ENCODE measurements at places on chromosomes 4 and X.

- DNase-seq: no peak
Measured at GRCh38 chr4:168633064-168633463, 136.2 kb downstream of the PALLD start.

- no peak for DNase-seq
Measured at GRCh38 chrX:155718972-155719586, 106.3 kb upstream of the TMLHE start.

DNA sequence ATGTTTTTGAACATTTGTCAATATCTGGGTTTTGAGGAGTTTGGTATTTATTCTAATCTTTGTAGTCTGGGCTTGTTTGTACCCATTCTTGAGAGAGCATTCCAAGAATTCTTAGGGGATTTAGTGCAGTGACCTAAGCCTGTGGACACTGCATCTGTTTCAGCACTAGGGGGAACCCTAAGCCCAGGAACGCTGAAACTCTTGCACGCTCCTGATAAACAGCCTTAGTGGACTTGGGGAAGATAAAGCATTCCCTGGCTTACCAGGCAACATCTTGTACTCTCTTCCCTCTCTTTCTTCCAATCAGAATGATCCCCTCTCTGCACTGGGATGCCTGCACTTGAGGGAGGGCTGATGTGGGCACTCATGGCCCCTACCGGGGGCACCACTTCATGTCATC, 654.9 kb upstream of the HTR2C start:
- no peak for DNase-seq

- DNase-seq: no peak
Measured at GRCh38 chr4:188408244-188409030, 269.2 kb downstream of the TRIML1 start.

- no peak for DNase-seq
Measured at GRCh38 chrX:69762340-69762739, 146.4 kb downstream of the EDA start.

DNA sequence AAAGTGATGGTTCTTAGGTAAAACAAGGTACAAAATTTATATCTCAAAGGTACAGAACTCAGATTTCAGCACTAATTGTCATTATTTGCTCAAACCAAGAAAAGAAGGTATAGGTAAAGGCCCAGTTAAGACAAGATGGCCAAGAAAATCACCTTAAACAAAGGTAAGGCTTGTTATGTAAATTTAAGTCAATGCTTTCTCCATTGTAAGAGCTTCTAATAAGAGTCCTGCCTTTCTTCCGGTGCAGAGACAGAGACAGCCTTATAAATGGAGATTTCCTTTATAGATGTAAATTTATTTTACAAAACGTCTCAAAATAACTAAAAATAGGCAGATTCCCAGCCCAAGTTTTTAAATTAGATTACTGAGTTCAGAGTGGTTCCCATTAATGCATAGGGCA, 89.9 kb downstream of the EDA start:
- DNase-seq: no peak

- DNase-seq: no peak
Measured at GRCh38 chrX:110055616-110056015, 52.7 kb downstream of the TMEM164 start.

- DNase-seq: peak; percentile 7
Measured at GRCh38 chr4:53905941-53906377, 158.4 kb downstream of the CHIC2 start.

DNA sequence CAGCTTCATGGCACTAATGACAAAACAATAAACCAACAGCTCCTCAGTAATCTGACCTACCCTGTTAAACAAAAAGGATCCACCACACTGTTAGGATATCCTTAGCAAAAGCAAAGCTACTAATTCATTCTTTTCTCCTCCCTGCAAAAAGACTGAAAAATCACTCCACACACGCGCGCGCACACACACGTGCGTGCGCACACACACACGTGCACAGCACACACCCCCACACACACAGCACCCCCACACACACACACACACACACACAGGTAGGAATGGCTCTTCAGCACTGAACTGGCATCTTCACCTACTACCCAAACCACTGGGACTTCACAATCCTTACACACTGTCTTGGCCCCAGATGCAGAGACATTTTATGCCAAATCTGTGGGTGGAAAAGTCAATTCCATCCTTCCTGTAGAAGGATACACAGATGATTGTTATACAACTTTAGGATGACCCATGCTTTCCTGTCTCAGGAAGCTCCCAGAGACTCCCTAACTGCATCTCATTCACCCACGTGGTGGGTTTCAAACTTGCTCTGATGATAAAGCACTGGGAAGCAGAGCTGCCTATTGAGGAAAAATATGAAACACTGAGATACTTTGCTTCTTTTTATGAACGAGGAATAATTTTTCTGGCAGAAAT, 102.5 kb downstream of the TSPAN5 start:
- no peak for DNase-seq

DNA sequence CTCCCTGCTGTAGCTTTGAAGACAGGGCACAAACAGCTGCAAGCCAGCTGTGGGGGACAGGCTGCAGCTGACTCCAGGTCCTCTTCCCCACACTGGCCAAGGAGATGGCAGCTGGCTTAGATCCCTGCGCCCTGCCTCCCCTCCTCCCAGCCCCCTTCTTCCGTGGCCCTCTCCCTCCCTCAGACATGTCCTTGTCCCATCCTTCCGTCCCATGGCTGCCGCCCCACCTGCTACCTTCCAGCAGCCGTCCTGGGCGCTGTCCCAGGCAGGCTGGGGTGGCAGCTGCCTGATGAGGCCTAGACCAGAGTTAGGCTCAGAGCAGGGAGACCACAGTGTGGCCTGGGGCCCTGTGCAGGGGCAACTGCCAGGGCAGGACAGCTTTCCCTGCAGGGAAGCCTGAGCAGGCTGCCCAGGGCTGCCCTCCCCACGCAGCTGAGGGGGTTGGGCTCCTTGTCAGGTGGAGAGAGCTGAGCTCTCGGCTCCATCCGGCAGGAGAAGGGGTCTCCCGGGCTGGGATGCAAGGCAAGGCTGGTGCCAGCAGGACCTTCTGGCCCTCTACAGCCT, 3.3 kb upstream of the BGN start:
- DNase-seq: no peak

DNA sequence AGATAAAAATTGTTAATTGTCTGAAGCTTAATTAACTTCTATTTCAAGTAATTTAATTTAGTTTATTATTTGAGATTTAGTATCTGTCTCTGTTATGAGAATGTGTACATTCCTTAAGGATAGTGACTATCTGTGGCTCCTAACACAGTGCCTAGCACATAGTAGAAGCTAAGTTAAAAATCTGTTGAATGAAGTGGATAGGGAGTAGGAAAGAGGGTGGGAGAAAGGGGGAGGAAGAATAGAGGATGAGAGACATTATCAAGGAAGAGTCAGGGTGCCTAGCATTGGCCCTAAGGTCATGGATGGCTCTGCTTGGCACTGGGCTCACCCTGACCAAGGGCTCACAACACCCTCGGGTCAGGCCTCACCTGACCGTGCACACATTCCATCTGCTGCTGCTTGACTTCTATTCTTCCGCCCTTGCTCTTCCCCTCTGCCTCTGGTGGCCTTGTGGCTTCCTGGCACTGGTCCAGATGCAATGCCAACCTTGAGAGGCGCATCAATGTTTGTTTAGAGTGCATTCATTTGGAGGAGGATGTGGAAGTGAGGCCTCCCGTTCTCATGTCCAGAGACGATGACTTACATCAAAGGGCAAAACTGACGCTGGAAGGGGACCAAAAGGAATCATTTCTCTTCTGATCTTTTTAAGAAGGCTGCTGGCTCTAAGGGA, 42.3 kb downstream of the TRIM2 start:
- DNase-seq: no peak

DNA sequence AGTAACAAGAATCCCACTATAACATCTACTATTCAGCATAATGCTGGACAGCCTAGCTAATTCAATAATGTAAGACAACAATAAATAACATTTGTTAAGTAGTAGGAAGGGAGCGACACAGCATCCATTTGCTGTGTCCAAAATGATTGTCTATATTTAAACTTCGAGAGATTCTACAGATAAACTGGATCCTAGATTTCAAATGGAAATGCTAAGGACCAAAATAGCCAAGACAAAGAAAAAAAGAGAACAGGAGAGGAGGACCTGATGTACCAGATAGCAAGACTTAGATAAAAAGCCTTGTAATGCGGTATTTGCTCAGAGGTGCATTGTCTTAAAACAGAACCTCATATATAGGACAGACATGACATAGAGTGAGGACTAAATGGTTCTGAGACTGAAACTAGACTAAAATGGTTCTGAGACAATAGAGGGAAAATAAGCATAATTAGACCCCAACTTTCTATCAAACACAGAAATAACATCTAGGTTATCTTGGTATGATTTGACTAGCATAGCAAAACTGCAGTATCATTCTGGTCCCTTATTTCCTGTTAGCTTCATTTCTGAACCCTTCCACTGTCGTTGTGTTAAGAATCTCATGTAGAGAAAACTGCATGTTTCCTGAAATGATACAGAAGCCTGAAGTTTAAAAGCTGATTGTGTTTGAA, 3.8 kb downstream of the HPGDS start:
- peak; percentile 14 for DNase-seq

GRCh38 chr4:100206850-100207249, 16.6 kb upstream of the DDIT4L start:
- DNase-seq: no peak

DNA sequence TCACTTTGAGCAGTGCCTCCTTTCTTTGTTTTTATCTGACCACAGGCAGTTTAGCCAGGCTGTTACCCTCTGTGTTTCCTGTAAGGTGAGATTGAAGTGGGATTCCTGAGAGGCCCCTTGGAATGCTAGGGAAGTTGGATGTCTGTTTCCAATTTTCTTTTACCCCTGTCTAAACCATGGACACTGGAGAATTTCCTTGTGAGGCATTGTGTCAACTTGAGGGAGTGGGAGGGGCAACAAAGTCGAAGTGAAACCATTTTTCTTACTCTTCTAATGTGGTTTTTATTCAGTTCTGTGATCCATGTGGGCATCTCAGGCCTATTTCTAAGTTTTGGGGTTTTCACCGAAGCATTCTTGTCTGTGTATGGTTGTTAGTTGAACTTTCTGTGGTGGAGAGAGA, 296.1 kb upstream of the UGT8 start:
- DNase-seq: no peak

DNA sequence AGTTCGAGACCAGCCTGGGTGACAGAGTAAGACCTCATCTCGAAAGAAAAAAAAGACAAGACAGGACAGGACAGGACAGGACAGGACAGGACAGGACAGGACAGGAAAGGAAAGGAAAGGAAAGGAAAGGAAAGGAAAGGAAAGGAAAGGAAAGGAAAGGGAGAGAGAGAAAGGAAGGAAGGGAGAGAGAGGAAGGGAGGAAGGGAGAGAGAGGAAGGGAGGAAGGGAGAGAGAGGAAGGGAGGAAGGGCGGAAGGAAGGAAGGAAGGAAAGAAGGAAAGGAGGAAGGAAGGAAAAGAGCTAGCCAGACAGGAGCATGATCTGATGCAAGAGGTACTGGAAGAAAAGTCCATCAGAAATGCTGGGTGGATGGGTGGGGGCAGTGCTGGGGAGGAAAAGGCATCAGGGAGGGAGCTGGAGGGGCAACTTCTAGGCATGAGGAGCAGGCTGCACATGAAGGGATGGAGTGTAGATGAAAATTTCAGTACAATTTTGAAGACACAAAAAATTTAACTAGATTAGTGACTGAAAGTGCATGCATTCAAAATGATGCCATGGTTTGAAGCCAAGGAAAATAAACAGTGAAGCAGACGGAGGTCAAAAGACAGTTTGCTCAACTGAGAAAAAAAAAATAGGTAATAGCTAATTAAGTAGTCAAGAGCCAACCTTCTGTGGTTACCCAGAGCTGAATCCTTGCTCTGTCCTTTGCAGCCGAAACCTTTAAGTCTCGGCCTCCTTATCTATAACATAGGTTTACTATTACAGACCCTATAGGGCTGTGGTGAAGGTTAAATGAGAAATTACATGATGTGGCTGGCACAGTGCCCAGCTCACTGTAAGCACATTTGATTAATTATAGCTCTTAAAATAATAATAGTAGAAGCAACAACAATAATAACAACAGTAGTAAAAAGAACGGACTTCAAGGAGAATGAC, 59.9 kb downstream of the ZNF827 start:
- DNase-seq: no peak

DNA sequence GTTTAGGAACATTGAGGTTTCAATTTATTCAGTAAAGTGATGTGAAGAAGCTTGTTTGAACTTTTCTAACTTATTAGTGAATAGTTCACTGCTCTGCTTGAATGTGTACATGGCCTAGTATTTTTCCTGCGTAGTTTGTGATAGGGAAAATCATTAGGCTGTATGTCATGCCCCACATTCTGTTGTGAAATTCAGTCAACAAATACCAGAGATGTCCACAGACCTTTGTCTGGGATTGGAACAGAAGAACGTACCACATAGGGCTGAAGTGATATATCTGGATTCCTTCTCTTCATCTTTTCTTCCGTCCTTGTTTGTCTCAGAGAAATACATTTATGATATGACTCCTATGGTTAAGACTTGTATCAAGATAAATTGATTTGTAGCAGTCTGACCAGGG, 88.8 kb upstream of the PLS3 start:
- no peak for DNase-seq

- DNase-seq: no peak
Measured at GRCh38 chr4:123937581-123937980, 541.0 kb downstream of the SPRY1 start.

- no peak for DNase-seq
Measured at GRCh38 chr4:7752649-7753048, 187.0 kb downstream of the AFAP1 start.

DNA sequence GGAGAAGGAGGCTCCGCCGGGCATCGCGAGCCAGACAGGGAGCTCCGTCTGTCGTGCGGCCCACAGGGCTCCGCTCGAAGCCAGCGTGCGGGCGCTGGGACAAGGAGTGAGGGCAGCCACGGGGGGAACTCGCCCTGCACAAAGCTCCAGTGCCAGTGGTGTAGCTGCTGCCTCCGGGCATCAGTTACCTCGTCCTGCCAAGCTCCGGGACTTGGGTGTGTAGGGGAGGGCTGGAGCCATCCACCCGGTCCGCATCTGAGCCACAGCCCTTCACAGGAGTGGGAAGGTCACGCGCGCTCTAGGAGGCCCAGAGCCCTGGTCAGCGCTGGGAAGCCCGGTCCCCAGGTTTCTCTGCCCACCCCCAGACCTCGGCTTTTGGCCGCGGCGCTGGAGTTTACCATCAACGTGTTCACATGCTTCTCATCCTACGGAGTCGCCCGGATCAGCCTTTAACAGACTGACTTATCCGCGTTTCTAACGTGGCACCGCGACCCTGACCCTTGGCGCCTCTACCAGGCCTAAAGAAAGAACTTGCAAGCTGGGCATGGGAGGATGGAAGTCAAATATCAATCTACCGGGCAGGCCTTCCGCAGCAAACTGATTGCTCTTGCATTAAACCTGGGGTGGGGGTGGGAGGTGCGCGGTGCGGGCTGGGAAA, 8.4 kb upstream of the PRDM8 start:
- DNase-seq: peak; percentile 4

- DNase-seq: no peak
Measured at GRCh38 chr4:85854546-85854945, 379.6 kb downstream of the ARHGAP24 start.

- no peak for DNase-seq
Measured at GRCh38 chr4:140163029-140163810, 9.2 kb upstream of the MAML3 start.

All from GM13977 (cell line).